ENCODE measurements at places on chromosomes 12 and 14.

- DNase-seq: no peak
Observed at GRCh38 chr14:26517771-26518170, 80.1 kb downstream of the NOVA1 start.

DNA sequence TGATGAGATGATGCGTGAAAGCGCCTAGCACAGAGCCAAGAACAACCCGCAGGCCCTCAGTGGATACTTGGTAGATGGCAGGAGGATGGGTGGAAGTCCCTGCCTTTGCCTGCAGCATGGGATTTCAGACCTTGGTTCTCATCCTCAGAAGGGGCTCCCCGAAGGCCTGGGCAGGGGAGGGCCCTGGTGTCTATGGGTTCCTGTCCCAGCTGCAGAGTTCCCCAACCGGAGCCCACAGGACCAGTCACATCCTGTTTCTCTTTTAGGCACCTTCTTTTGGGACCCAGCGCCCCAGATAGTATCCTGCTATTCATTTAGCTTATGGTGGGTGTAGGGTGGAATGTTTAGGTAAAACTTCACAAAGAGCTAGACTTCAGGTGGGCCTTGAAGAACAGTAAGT lies 55.5 kb downstream of the CALM1 start:
- DNase-seq: no peak

GRCh38 chr12:69266036-69266635 lies 26.8 kb downstream of the CPSF6 start:
- DNase-seq: no peak

DNA sequence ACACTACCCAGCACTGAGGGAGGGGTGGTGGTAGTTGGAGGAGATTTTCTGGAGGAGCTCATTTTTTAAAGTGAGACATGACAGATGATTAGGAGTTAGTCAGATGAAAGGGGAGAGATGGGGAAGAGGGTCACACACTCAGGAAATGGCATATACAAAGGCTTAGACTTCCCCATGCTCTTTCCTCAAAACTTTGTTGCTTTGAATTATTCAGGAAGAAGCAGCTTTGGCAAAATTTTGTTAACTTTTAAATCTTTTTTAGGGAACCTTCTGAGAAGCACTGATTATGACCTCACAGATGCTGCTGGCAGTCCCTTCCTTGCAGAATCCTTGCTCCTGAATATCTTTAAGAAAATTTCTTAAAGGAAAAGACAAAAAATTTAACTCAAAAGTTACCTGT lies 19.8 kb downstream of the ALDH6A1 start:
- DNase-seq: no peak

GRCh38 chr14:71566276-71566675 lies 366.0 kb upstream of the RGS6 start:
- DNase-seq: no peak

- DNase-seq: no peak
Observed at GRCh38 chr12:50926415-50926814, 25.9 kb upstream of the HIGD1C start.

DNA sequence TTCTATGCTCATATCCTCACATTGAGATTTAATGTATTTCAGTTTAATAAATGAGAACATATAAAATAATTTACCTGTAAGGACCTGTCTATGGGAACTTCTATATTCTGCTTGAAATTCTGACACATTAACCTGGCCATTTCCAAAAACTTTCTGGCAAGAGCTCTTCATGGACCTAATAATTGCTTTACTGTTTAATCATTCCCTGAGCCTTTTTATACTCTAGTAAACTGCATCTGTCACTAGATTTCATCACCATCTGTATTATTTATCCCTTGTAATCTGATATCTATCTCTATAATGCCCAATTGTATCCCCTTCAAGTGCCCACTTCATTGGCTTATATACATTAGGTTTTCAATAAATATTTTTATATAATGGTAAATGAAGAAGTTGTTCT lies 327.7 kb downstream of the RAD51B start:
- DNase-seq: no peak

- DNase-seq: peak; percentile 24
Observed at GRCh38 chr14:38989922-38990546, 113.0 kb downstream of the SEC23A start.

GRCh38 chr14:98957211-98958047 lies 314.6 kb downstream of the BCL11B start:
- peak; percentile 12 for DNase-seq

GRCh38 chr14:101461891-101462290 lies 99.4 kb upstream of the DIO3 start:
- no peak for DNase-seq

- DNase-seq: no peak
Observed at GRCh38 chr12:58349161-58349560, 407.8 kb downstream of the ATP23 start.

- no peak for DNase-seq
Observed at GRCh38 chr14:102911991-102912761, 10.3 kb upstream of the AMN start.

DNA sequence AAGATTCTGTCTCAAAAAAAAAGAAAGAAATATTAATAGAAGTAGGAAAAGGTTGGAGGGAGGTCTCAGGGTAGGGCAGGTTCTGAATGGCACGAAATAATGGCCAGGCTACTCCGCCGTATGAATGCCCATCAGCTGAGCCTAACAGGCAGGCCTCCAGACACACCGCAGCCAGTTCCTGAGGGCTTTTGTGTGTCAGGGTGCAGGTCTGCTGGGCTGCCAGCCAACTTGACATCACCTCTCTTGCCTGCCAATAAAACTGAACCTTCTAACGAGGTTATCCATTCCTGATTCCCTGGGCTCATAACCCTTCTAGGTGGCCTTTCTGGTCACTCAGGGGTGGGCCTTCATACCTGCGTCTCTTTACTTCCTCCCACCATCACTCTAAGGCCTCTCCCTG lies 3.0 kb downstream of the IFI27 start:
- DNase-seq: no peak

DNA sequence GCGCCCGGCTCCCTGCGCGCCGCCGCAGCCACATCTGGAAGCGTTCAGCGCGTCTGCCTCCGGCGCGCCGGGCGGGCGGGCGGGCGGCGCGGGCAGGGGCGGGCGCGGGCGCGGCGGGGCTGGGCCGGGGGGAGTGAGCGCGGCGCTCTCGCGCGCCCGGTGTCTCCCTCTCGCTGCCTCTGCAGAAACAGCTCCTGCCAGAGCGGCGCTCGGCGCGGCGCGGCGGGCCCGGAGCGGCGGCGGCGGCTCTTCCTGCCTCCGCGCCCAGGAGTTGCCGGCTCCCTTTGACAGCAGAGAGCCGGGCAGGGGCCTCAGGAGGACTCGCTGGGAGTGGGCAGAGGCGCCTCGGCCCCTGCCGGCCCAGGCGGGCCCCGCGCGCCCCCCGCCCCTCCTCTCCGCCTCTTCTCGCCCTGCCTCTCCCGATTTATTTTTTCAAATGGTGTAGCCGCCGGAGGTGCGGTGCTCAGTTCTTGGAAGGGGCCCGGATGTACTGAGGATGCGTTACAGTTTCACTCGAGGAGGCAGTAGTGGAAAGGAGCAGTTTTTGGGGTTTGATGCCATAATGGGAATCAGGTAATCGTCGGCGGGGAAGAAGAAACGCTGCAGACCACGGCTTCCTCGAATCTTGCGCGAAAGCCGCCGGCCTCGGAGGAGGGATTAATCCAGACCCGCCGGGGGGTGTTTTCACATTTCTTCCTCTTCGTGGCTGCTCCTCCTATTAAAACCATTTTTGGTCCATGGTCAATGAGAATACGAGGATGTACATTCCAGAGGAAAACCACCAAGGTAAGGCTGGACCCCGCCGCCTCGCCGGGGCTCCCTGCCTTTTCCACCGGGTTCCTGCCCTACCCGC lies at the start of gene CACNA1C:
CACNA1C (plus strand) TSS at position 162 of the 853 bp plus-strand sequence; CDS start at position 738, 576 bp downstream.
- peak; percentile 57 for DNase-seq

- no peak for DNase-seq
Observed at GRCh38 chr14:96080571-96080970, 41.4 kb downstream of the C14orf132 start.

- DNase-seq: no peak
Observed at GRCh38 chr14:75859746-75860145, 122.0 kb downstream of the TGFB3 start.

DNA sequence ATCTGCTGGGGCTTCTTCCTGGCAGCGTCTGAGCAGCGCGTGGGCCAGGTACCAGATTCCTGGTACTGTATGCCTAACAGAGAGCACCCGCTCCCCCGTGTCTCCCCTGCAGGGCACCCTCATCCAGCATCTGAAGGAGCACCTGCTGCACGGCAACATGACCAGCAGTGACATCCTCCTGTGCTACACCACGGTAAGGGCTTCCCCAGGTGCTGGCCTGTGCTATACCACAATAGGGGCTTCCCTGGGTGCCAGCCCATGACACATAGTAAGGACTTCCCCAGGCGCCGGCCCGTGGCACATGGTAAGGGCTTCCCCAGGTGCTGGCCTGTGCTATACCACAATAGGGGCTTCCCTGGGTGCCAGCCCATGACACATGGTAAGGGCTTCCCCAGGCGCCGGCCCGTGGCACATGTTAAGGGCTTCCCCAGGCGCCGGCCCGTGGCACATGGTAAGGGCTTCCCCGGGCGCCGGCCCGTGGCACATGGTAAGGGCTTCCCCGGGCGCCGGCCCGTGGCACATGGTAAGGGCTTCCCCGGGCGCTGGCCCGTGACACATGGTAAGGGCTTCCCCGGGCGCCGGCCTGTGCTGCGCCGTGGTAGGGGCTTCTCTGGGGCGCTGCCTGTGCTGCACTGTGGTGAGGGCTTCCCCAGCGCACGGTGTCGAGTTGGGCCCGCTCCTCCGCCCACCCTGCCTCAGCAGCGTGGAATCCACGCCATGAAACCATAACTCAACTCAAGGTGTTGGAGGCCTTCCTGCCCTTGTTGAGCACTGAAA lies 49.3 kb downstream of the AACS start:
- DNase-seq: no peak

GRCh38 chr12:108066583-108067577 lies 62.2 kb upstream of the WSCD2 start:
- DNase-seq: no peak

DNA sequence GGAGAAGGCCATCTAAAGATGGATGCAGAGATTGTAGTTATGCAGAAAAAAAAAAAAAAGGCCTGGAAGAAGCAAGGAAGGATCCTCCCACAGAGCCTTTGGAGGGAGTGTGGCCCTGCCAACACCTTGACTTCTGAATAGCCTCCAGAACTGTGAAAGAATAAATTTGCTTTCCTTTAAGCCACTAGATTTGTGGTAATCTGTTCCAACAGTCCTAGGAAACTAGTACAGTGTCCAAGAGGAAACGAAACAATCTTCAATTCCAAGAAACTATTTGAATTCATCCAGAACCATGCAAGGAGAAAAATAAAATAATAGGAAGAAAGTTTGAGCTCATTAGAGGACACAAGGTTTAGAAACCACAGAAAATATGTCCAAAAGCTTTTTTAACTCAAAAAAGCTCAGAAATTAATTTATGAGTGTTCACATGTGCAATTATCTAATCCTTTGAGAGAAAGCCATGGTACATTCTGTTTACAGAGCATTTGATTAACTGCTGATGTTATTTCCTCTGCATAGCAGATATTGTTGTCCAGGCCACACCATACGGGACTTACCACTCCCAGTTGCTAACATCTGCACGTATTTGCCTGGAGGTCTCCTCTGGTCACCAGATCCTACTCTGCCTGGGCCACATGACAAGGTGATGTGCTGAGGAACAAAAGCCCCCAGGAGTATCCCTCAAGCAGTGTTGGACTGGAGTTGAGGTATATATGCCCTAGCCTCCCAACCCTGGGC lies 30.0 kb upstream of the STAB2 start:
- DNase-seq: no peak

DNA sequence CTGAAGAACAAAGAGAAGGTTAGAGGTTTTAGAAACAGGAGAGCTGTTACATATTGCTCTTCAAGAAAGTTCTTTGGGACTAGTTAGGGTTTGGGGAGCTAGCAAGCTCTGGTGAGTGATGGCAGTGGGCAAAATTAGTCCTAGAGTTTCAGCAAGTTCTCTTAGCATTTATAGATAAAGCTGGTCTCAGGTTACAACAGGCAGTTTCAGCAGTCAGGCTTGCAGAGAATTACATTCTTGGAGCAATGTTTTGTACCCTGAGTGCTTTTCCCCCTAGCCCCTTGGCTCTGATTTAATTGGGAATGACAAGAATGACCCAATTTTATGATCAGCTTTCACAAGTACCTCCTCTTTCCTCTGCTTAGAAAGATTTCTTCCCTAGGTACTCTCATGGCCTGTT lies 21.4 kb upstream of the EID3 start:
- DNase-seq: no peak

GRCh38 chr14:71553779-71554178 lies 378.4 kb upstream of the RGS6 start:
- no peak for DNase-seq

DNA sequence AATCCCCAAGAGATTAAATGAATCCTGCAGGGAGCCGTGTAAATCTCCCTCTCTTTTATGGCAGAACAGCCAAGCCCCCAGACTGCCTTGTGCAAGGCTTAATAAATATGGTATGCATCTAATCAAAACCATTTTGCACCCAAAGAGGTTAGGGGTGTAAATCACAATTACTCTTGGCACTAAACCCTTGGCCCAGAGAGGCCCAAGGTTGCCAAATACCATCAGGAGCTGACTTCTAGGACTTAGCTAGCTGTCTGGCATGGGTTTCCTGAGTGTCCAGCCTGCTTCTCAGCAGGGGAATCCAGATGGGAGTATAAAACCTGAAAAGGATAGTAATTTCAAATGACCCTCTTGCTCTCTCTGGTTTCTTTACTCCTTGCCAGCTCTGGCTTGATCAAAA lies 610.4 kb downstream of the MED13L start:
- DNase-seq: no peak

GRCh38 chr12:1534748-1535147 lies 59.6 kb downstream of the FBXL14 start:
- DNase-seq: no peak

- DNase-seq: no peak
Observed at GRCh38 chr12:53160673-53161072, 19.8 kb upstream of the ZNF740 start.

All from activated CD8-positive, alpha-beta T cell treated with anti-CD3 and anti-CD28 coated beads, Interleukin-2, amount 10 ng/mL, durations not matched to agents 7 days and 5 days (primary cell).